EL (cell line): ENCODE measurements at places on chromosomes 13 and 19.
A peak's percentile ranks its signal among the peaks of the same experiment; 100 is the strongest.

DNA sequence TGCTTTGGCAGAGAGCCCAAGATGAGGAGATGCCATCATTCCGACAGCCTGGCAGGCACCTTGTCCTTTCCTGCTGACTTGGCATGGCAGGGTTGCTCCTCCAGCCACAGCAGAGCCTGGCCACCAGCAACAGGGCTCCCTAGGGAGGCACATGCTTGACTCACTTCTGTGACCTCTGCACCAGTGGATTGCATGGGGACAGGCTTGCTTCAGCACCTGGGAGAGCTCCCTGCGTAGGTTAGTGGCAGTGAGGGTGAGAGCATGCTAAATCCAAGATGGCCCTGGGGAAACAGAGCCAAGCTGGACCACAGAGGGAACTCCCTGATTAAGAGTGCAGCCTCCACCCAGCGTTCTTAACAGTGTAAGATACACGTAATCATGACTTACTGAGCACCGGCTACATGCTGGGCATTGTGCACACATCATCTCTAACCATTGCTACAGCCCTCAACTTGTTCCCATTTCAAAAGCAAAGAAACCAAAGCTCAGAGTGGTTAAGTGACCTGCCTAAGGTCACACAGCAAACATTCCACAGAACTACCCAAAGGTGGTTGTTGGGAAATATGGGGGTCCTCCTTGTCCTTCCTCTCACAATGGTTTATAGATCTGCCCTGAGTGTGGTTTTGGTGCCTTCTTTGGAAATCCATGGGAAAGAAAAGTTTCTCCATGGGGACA is 116.6 kb upstream of the UQCRFS1 start:
- DNase-seq: peak; percentile 6

DNA sequence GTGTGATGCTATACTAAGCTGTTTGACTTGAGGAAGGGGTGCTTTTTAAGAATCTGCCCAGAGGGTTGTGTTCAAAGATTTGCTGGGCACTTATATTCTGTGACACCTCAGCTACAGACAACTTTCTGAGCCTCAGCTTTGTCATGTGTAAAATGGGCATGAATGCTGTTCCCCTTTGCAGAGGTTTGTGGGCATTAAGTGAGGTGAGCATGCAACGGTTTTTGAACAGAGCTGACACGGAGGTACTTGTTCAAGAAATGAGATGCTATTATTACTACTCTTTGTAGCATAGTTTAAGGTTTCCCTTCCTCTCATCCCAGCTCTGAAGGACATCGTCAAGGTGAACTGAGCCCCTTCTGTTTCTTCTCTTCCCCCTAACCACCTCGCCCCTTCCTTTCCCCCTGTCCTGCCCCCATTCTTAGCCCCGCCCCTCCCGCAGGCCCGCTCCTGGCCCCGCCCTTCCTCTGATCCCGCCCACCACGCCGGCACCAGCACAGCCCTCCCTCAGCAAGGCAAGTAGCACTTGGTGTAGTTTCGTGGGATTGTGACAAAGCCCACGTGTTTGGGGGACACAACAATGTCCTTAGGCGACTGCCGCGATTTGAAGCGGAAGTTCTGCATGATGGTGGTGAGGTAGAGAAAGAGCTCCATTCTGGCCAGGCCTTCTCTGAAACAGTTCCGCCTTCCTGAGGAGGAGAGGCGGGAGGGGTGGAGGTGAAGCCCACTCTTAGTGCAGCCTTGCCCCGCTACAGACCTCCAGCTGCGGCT is 26.1 kb upstream of the CYP2A7 start:
- no peak for DNase-seq

DNA sequence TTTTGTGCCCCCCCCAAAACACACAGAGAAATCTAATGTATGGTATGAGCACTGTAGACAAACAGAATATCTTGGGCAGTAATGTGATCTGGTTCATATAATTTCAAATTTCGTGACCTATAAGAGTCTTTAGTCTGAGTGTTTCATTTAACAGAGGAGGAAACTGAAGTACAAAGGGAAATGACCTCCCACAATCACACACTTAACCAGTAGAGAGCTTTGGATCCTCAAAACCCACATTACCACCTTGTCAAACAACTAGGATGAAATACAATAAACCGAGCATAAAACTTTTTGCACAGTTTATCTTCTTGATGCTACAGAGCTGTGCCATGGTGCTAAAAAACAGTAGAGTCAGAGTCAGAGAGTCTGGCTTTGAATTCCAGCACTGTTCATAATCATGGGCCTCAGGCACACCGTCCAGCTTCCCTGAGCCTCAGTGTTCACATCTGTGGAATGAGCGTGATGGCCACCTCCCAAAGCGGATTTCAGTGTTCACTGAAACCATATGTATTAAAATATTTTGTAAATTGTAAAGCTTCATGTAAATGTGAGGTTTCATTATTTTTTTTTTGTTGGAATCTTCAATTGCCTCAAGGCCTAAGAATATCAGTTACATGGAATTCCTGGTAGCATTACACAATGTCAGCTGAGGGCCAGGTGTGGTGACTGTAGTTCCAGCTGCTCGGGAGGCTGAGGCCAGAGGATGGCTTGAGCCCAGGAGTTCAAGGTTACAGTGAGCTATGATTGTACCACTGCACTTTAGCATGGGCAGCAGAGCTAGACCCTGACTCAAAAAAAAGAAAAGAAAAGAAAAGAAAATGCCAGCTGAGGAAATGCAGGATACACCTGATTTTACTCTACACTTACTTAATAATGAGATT is 126.4 kb upstream of the FRY start:
- no peak for DNase-seq

GRCh38 chr13:24249624-24250023 is 59.8 kb upstream of the C1QTNF9 start:
- no peak for DNase-seq

DNA sequence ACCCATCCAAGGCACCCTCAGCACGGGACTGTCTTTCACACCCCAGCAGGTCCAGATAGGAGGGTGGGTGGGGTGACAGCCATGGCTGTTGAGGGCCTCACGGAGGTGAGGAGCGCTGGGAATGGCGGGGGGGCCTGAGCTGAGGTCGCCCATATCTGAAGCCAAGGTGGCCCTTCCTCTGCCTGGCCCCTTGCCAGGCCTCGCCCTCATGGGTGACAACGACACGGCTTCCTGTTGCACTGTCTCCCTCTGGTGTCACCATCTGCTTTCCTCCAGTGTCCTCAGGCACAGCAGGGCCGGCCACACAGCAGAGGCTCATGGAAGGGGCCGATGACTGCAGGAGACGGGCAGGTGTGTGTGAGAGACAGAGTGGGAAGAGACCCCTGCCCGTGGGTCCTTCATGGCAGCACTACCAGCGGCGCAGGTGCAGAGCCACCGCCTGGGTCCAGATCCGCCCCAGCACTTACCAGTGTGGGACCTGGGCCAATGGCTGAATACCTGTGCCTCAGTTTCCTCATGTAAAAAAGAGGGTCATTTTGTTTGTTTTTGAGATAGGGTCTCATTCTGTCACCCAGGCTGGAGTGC is 8.1 kb upstream of the NKPD1 start:
- no peak for DNase-seq

DNA sequence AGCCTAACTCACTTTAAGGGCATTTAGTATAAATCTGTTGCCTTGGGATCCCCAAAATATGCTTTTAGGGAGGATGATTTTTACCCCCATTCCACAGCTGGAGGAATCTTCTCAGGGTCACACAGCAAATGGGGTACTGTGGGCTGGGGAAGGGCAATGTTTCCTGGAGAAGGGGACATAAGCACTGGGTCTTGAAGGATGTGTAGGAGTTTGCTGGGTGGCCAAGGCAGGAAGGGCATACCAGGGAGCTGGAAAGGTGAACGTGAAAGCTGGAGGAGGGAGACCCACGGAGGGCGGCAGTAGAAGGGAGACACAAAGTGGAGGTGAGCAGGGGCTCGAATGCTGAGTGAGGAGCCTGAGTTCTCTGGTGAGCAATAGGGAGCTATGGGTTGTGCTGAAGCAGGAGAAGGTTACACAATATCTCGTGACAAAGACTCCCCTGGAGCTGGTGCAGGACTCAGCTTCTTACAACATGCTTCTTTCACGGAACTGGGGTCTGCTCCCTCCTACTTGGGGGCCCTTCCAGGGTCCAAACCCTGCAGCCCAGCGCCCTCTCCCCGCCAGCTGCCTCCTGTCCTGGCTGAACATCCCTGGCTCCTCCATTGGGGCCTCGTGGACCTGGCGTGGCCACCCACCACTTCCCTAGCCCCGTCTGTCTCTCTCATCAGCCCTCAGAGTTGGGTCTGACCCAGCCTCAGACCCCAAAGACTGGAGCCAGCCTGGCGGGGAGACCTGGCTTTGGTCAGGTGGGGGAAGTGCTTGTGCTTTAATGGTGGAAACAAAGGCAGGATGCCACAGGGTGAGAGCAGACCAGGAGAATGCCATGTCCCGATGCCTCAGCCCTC is 11.1 kb downstream of the CILP2 start:
- DNase-seq: no peak

DNA sequence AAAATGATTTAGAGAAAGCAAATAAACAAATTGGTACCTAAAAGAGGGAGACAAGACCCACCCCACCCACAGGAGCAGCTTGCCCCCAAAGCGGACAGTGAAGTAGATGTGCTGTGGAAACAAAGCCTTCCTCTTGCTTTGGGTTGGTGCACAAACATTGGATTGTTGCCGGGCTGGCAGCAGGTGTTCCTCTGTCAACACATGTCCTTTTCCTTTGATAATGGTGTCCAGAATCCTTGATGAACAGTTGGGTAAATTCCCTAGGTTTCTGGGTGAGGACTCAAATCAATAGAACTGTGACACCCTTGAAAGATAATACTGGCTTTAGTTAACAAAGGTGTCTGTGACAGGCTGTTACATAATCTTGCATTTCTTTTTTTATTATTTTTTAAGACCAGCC is 311.8 kb downstream of the SPRY2 start:
- no peak for DNase-seq

- DNase-seq: no peak
Measured at GRCh38 chr19:30602661-30603350, 230.6 kb downstream of the ZNF536 start.

- DNase-seq: no peak
Measured at GRCh38 chr19:11345122-11345803, 805 bp downstream of the TMEM205 start.

DNA sequence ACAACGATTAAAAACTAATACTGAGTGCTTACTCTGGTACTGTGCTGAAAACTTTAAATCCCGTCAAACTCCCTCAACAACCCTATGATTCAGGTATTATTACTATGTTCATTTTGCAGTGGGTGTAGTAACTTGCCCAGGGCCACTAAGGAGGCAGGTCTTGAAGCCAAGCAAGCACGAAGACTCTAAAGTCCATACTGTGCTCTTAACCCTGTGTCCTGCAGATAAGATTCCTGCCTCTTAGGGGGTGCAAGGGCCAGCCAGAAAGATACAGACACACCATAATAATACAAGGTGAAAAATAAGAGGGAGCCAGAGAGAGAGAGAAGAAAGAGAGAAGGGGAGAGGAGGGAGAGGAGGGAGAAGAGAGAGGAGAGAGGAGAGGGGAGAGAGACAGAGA is 95.5 kb downstream of the CDADC1 start:
- no peak for DNase-seq

GRCh38 chr13:108813587-108814170 is 184.3 kb downstream of the MYO16 start:
- DNase-seq: no peak

DNA sequence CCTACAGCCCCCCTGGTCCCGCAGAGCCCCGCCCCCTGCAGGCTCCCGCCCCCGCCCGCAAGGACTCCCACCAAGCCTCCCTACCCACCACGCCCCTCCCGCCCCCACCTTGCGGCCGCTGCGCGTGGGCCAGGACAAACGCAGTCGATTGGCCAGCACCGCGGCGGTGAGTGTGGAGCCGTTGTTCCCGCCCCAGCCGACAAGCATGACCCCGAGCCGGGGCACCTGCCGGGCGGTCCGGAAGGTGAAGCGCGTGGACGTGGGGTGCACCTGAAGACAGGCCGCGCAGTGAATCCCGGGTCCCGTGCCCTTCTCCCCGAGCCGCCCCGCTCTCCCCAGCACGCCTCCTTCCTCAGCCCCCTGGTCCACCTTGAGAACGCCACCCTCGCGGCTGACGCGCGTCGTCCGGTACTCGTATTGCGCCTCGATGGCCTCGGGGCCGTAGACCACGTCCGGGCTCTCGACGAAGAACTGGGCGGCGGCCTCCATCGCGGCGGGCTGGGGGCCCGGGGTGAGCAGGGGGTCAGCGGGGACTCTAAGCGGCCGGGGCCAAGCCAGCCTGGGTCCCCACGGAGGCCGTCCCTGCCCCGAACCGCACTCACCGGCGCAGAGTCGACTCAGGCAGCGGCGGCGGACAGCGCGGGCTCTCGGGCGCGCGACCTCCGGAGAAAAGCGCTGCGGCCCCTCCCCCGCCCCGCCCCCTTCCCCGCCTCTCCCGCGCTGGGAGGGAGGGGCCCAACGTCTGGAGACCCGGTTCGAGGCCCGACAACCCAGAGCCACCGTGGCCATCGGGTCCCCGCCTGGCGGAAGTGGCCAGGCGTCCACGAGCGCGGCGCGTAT is at the start of gene ISYNA1:
ISYNA1 (minus strand) TSS at position 643 of the 840 bp plus-strand sequence; CDS start at position 489, 154 bp downstream.
- peak; percentile 59 for DNase-seq

- peak; percentile 67 for DNase-seq
Measured at GRCh38 chr13:100633461-100633860, 41.1 kb downstream of the TMTC4 start.

GRCh38 chr19:5447700-5448311 is 7.4 kb upstream of the ZNRF4 start:
- DNase-seq: peak; percentile 16

- peak; percentile 65 for DNase-seq
Measured at GRCh38 chr13:23289917-23290357, 109.2 kb downstream of the SGCG start.

DNA sequence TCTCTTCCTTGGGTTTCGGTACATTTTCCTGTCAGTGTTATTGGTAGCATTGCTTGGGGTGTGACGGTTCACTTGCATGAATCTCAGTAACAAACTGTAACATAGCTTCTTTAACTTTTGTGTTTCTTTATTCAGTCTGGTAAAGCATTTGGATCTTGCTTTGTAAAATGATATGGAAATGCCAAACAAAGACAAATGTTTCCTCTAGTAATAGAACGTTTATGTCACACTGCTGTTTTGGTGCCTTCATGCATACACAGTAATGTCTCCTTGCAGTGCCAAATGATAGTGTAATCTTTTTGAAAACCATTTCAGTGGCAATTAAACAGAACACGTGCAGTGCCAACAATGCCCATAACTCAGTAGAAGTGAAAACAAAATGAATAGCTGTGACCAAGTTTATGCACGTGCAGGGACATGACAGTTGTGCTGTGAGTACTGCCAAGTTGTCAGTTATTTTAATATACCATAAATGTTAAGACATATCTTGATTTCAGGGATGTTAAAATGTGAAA is 110.8 kb downstream of the RXFP2 start:
- DNase-seq: no peak

DNA sequence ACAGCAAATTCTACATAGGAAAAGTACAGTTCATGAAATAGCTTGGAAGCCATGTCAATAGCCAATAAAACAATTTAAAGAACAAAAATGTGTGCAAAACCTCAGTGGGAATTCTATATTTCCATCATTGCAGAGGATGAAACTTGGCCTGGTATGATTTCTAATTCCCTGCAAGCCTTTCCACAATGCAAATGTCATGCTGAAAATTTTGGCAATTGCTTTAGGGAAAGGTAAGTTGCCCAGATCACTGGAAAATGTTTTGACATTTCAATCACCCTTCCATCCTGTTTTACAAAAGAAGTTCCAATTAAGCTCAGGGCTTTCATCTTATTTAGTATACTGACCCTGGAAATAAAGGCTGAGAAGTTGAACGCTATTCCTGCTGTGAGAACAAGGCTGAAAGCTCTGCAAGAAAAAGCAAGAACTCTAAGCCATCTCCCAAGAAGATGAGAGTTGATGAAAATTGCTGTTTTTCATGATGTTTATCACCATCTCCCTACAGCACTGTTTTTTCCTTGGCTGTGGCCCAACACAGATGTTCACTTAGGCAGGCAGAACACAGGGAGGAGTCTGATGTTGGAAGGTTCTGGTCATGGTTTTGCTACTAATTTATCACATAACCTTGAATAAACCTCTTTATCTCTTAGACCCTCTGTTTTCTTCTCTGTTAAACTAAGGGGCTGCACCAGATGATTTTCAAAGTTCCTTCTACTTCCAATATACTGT is 263.7 kb downstream of the KCTD12 start:
- DNase-seq: no peak
